Epithelial cell of proximal tubule (primary cell): ENCODE measurements at places on chromosomes 2 and 18. TPM values are rescaled to one million over a fixed set of nuclear protein-coding genes. Genes with fewer than 3 reads are reported as not detected.

Gene HAAO
- total RNA-seq, result 2.2 and 6.1 TPM in 2 replicates

Gene SCYGR4
- total RNA-seq, result not detected in 2 replicates

Gene CDKL4
- 0.22 and 0.23 TPM in 2 replicates for total RNA-seq

Gene SCYGR7
- not detected in 2 replicates for total RNA-seq

Gene TMEM247
- total RNA-seq, result not detected in 2 replicates

Gene ATAD2B
- 4.5 and 5.2 TPM in 2 replicates for total RNA-seq

Gene GAL3ST2
- 0.22 TPM in 1 of 2 replicates, not detected in the other for total RNA-seq

Gene KDSR
- total RNA-seq, result 25.4 and 38.3 TPM in 2 replicates

Gene BOLL
- total RNA-seq, result not detected in 2 replicates

Gene LCT
- total RNA-seq, result not detected in 2 replicates

Gene GDF7
- not detected in 2 replicates for total RNA-seq

Gene ACMSD
- total RNA-seq, result 0.23 and 0.29 TPM in 2 replicates

Gene FAM237A
- not detected in 2 replicates for total RNA-seq

Gene SRD5A2
- under 0.01 TPM in 1 of 2 replicates, not detected in the other for total RNA-seq

Gene ABCG8
- not detected in 2 replicates for total RNA-seq

Gene L3MBTL4
- 0.65 and 4.0 TPM in 2 replicates for total RNA-seq

Gene HNMT
- total RNA-seq, result 20.2 and 22.9 TPM in 2 replicates

Gene LIPT1
- total RNA-seq, result 3.9 and 11.8 TPM in 2 replicates

Gene ALK
- under 0.01 TPM in 1 of 2 replicates, not detected in the other for total RNA-seq

Gene TLX2
- not detected in 2 replicates for total RNA-seq

Gene MC5R
- total RNA-seq, result not detected in 2 replicates

Gene SLC8A1
- total RNA-seq, result 4.8 and 10.6 TPM in 2 replicates

Gene HRH4
- total RNA-seq, result 0.12 TPM in 1 of 2 replicates, not detected in the other

Gene C2orf80
- not detected in 2 replicates for total RNA-seq

Gene MBD1
- 56.5 and 70.2 TPM in 2 replicates for total RNA-seq

Gene USP14
- 18.3 and 18.8 TPM in 2 replicates for total RNA-seq

Gene CNGA3
- total RNA-seq, result not detected in 2 replicates

Gene AGFG1
- total RNA-seq, result 75.8 and 132 TPM in 2 replicates

Gene CFAP65
- 1.1 TPM in 1 of 2 replicates, not detected in the other for total RNA-seq

Gene MEP1B
- not detected in 2 replicates for total RNA-seq

Gene RPS27A
- total RNA-seq, result 2,460 and 3,784 TPM in 2 replicates

Gene MDH1
- total RNA-seq, result 209 and 227 TPM in 2 replicates

Gene SERPINB11
- total RNA-seq, result not detected in 2 replicates

Gene ASPRV1
- 0.14 and 0.69 TPM in 2 replicates for total RNA-seq

Gene UCN
- total RNA-seq, result not detected in 2 replicates

Gene AOX1
- 6.6 and 16.8 TPM in 2 replicates for total RNA-seq

Gene SLC4A3
- total RNA-seq, result 6.6 and 12.2 TPM in 2 replicates

Gene GATA6
- 1.2 and 2.7 TPM in 2 replicates for total RNA-seq

Gene CD8B2
- 0.29 TPM in 1 of 2 replicates, not detected in the other for total RNA-seq

Gene TET3
- 4.8 and 5.4 TPM in 2 replicates for total RNA-seq

Gene KCNF1
- total RNA-seq, result 0.36 and 1.3 TPM in 2 replicates

Gene SH2D6
- total RNA-seq, result not detected in 2 replicates

Gene ARHGAP15
- not detected in 2 replicates for total RNA-seq

Gene TYMS
- total RNA-seq, result 65.6 and 119 TPM in 2 replicates

Gene NT5DC4
- not detected in 2 replicates for total RNA-seq

Gene TRIP12
- total RNA-seq, result 84.1 and 96.7 TPM in 2 replicates

Gene TUBA4B
- total RNA-seq, result 0.52 TPM in 1 of 2 replicates, not detected in the other

Gene G6PC2
- total RNA-seq, result not detected in 2 replicates

Gene IL36G
- not detected in 2 replicates for total RNA-seq

Gene PROKR1
- total RNA-seq, result 0.14 TPM in 1 of 2 replicates, not detected in the other

Gene NEB
- under 0.01 and 0.07 TPM in 2 replicates for total RNA-seq

Gene GLI2
- 3.8 and 4.0 TPM in 2 replicates for total RNA-seq

Gene SLC9A4
- 0.36 and 0.40 TPM in 2 replicates for total RNA-seq

Gene FSIP2
- total RNA-seq, result under 0.01 and 0.35 TPM in 2 replicates

Gene LTBP1
- total RNA-seq, result 10.5 and 43.9 TPM in 2 replicates

Gene UGT1A6
- total RNA-seq, result 0.52 and 5.1 TPM in 2 replicates
